NCI-H1092 treated with DMSO at 0.1 percent for 48 hours (cell line): ENCODE measurements at places on chromosomes 5 and 9.

DNA sequence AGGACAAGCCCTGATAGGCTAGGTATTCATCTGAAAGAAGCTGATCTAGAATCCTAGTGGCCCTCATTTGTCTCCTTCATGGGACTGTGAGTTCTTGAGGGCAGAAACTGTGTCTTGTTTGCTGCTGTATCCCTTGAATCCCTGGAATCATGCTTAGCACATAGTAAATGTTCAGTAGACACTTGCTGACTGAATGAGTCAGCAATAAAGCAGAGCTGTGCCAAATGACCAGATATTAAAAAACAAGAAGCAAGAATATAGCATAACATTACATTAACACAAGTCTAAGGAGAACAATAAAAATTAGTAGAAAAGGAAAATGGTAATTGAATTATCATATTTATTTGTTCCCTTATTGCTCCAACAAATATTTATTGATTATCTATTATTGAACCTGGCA is 420.5 kb downstream of the ZSWIM6 start:
- no peak for DNase-seq

GRCh38 chr9:111399772-111400563 is 69.9 kb upstream of the OR2K2 start:
- no peak for DNase-seq

DNA sequence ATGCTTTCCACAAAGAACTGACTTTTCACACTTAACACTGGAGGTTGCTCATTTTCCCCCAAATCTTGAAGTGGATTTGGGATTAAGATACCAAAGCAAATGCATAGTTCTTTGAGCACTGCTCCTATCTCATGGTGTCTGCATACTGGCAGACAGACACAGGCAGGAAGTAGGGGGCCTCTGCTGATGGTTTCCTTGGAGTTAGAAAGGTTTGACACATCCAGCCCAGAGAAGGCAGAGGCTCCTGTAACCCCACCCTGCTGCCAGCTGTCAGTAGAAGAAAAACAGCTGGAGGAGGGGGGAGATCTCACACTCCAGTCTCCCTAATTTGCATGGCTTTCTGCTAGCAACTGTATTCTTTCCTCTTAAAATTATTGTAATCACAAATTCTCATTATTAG is 44.1 kb downstream of the APTX start:
- DNase-seq = no peak

GRCh38 chr9:76032038-76032796 is 141.7 kb downstream of the PCSK5 start:
- no peak for DNase-seq

GRCh38 chr9:7777771-7778170 is 21.8 kb downstream of the DMAC1 start:
- peak; percentile 99 for DNase-seq

DNA sequence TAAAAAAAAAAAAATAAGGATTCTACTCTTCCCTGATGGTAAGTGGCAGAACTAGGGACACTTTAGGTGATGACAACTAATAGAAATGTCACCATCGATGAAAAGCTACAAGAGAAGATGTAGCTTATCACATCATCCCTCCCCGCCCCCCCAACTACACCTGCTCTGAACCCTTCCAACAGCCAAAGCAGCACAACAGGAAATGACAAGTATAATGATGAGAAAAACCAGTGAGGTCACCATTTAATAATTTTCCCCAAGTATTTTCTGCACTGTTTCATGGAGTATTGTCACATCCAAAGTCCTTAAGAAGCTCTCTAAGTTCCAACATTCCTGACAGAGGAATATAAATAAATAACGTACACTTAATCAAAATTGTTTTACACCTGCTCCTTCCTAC is 221.4 kb downstream of the EFNA5 start:
- no peak for DNase-seq

- no peak for DNase-seq
These were observed 252.9 kb downstream of the MLLT3 start for GRCh38 chr9:20369391-20369790.
